ENCODE measurements at places on chromosomes 3 and 15. TPM values are rescaled to one million over a fixed set of nuclear protein-coding genes. Genes with fewer than 3 reads are reported as not detected.

PDE8A gene
- total RNA-seq: 27.8 TPM

USP19 gene
- total RNA-seq: 98.4 TPM

PLSCR5 gene
- total RNA-seq: not detected

EXD1 gene
- not detected for total RNA-seq

P2RY14 gene
- 26.7 TPM for total RNA-seq

MFGE8 gene
- total RNA-seq: 127 TPM

ANKRD63 gene
- total RNA-seq: 1.6 TPM

TRH gene
- not detected for total RNA-seq

NAA80 gene
- 6.4 TPM for total RNA-seq

C3orf49 gene
- not detected for total RNA-seq

HHLA2 gene
- total RNA-seq: not detected

GPR149 gene
- total RNA-seq: not detected

IL17RD gene
- total RNA-seq: 22.3 TPM

COL8A1 gene
- 16.0 TPM for total RNA-seq

DNA sequence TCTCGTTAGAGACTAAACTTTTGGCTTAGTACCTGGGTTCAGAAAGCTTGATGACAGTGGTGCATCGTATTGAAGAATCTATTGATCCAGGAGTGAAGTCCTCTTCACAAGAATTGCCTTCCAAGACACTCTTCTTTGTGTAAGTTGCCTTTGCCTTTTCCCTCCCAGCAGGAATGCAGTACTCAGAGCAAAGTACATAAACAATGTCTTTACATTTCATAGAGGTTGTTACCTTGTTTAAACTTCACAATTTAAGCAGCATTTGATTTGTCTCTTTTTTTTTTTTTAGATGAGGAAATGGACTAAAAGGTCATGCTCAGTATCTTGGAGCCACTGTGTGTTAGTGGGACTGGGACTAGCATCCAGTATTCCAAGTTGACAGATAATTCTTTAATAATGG, 9.9 kb downstream of the RAB7A start:
- no peaks in the 10 kb centered on the region for H3K27me3 ChIP-seq
- no peak overlapping the region for H3K27ac ChIP-seq
- DNase-seq: no peak
- H3K36me3 ChIP-seq: no peaks in the 10 kb centered on the region
- peaks cover 50% of the 10 kb centered on the region for H3K4me1 ChIP-seq

- DNase-seq: no peak
- H3K4me3 ChIP-seq: peak overlapping the region; percentile 37
- no peaks in the 10 kb centered on the region for H3K4me1 ChIP-seq
Measured at GRCh38 chr3:89114841-89115223, 7.4 kb downstream of the EPHA3 start.

DNA sequence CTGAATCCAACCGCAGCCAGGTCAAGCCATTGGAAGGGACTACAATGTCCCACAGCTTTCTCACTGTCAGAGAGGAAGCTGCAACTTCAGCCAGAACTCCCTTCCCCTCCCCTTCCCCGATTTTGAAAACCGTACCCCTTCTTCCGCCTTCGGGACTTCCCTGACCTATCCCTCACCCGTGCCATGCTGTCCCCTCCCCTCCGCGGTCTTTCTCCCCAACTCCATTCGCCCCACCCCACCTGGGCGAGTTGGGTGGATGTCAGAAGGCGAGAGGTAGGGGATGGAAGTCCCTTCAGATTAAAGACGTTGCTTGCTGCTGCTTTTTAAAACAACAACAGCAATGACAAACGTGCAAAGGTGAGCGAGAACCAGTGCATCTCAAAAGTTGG, 723 bp downstream of the CPNE4 start:
- no peak overlapping the region for H3K4me3 ChIP-seq
- peaks cover 46% of the 10 kb centered on the region for H3K27me3 ChIP-seq
- DNase-seq: no peak
- H3K36me3 ChIP-seq: no peaks in the 10 kb centered on the region
- no peaks in the 10 kb centered on the region for H3K4me1 ChIP-seq

- no peaks in the 10 kb centered on the region for H3K36me3 ChIP-seq
- no peak for DNase-seq
- no peak overlapping the region for H3K4me3 ChIP-seq
- H3K27me3 ChIP-seq: no peaks in the 10 kb centered on the region
- H3K27ac ChIP-seq: peak overlapping the region; percentile 55
- H3K4me1 ChIP-seq: no peaks in the 10 kb centered on the region
Measured at GRCh38 chr3:73561494-73561893, 63.2 kb downstream of the PDZRN3 start.

GRCh38 chr15:60563539-60564404, 84.8 kb upstream of the ICE2 start:
- H3K4me3 ChIP-seq: no peak overlapping the region
- no peaks in the 10 kb centered on the region for H3K27me3 ChIP-seq
- no peaks in the 10 kb centered on the region for H3K4me1 ChIP-seq
- no peaks in the 10 kb centered on the region for H3K36me3 ChIP-seq

DNA sequence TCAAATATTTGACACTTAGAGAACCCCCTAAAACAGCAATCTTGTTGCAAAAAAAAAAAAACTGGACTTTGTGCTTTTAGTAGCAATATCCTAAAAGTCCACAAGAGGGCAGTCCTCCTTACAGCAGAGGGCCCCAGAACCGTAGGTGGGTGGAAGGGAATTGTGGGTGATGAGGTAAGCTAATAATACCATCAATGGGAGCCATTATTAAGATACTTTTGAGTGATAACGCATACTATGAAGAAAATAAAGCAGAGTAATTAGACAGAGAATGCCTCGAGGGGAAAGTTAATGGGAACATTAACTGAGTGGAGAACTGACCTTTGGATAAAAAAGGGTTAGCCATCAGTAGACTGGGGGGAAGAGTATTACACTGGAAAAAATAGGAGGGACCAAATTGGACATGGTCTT, 229.9 kb downstream of the THRB start:
- H3K4me1 ChIP-seq: peaks cover 42% of the 10 kb centered on the region
- H3K36me3 ChIP-seq: no peaks in the 10 kb centered on the region
- no peak for DNase-seq
- H3K4me3 ChIP-seq: no peak overlapping the region
- no peak overlapping the region for H3K27ac ChIP-seq

- peaks cover 56% of the 10 kb centered on the region for H3K27me3 ChIP-seq
- H3K4me3 ChIP-seq: peak overlapping the region; percentile 27
- H3K4me1 ChIP-seq: peaks cover 36% of the 10 kb centered on the region
- H3K27ac ChIP-seq: no peak overlapping the region
- no peaks in the 10 kb centered on the region for H3K36me3 ChIP-seq
- DNase-seq: no peak
Measured at GRCh38 chr3:138950006-138950644, 3.1 kb downstream of the FOXL2NB start.

GRCh38 chr3:80606073-80606472, 838.3 kb upstream of the ROBO1 start:
- no peak for DNase-seq
- no peak overlapping the region for H3K27ac ChIP-seq
- H3K36me3 ChIP-seq: no peaks in the 10 kb centered on the region

- H3K27ac ChIP-seq: no peak overlapping the region
- H3K36me3 ChIP-seq: no peaks in the 10 kb centered on the region
- H3K27me3 ChIP-seq: no peaks in the 10 kb centered on the region
- no peak overlapping the region for H3K4me3 ChIP-seq
- no peaks in the 10 kb centered on the region for H3K4me1 ChIP-seq
Measured at GRCh38 chr3:24161841-24162240, 216.8 kb downstream of the NR1D2 start.

DNA sequence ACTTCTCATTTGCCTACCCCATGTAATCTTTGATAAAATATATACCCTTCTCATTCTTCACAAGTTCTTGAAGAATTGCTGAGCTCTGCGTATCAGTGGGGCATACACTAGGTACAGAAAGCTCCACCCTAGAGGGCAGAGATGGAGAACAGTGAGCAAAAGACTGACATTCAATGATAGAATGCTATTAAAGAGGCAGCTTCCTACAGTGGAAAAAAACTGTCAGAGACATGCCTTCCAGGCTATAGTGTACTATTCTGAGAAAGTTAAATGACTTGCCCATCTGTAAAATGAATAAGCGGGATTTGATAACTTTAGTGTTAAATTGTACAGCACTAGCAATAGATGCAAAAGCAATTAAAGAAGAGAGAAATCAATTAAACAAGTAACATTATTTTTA, 172.8 kb downstream of the SUCNR1 start:
- no peaks in the 10 kb centered on the region for H3K27me3 ChIP-seq
- peaks cover 5% of the 10 kb centered on the region for H3K4me1 ChIP-seq
- no peak for DNase-seq
- H3K27ac ChIP-seq: no peak overlapping the region
- H3K4me3 ChIP-seq: no peak overlapping the region
- H3K36me3 ChIP-seq: no peaks in the 10 kb centered on the region

DNA sequence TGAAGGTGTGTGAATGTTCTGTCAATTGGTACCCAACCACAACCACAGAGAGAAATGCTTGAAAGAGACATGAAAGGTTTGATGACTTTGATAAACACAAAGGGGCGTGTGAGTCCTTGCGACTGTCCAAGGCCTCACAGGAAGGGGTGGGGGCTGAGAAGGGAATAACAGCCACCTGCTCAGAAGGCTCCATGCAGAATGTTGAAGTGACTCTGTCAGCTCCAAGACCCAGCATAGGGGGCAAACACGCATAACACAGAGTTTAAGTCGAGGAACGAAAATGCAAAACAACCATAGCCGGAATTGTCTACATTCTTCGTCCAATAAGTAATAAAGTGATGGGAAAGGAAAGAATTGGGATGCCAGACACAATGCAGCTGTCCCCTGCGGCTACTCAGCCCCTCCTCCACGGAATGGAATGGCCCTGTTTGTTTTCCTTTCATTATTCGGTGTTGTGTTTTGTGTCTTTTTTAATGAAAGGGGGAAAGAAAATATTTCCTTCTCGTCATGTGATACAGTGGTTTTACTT, 19.9 kb downstream of the TMEM212 start:
- no peak for DNase-seq
- H3K36me3 ChIP-seq: no peaks in the 10 kb centered on the region
- no peak overlapping the region for H3K4me3 ChIP-seq
- H3K4me1 ChIP-seq: peaks cover 12% of the 10 kb centered on the region

GRCh38 chr3:105187344-105187743, 179.4 kb upstream of the ALCAM start:
- H3K36me3 ChIP-seq: no peaks in the 10 kb centered on the region
- H3K4me3 ChIP-seq: no peak overlapping the region
- no peak for DNase-seq
- no peaks in the 10 kb centered on the region for H3K4me1 ChIP-seq

GRCh38 chr3:128182656-128183055, 29.4 kb downstream of the EEFSEC start:
- H3K4me3 ChIP-seq: no peak overlapping the region
- no peak for DNase-seq
- no peaks in the 10 kb centered on the region for H3K36me3 ChIP-seq

DNA sequence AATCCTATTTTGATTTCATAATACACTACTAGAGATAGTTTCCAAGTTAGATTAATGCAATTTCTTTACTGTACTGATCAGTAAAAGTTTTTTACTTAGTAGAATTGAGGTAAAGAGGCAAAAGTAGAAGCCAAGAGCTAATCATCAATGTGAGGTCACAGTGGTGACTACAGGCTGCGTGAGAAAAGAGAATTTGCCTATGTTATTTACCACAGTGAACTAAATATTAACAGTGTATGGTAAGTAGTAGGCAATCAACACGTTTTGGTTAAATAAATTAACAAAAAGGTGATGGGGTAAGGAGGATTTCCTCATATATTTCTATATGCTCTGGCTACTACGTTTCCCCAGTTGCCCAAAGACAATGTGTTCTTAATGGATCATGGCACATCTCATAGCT, 202.2 kb upstream of the CMC1 start:
- no peak overlapping the region for H3K27ac ChIP-seq
- H3K4me1 ChIP-seq: no peaks in the 10 kb centered on the region
- no peaks in the 10 kb centered on the region for H3K36me3 ChIP-seq
- H3K27me3 ChIP-seq: no peaks in the 10 kb centered on the region
- DNase-seq: no peak

DNA sequence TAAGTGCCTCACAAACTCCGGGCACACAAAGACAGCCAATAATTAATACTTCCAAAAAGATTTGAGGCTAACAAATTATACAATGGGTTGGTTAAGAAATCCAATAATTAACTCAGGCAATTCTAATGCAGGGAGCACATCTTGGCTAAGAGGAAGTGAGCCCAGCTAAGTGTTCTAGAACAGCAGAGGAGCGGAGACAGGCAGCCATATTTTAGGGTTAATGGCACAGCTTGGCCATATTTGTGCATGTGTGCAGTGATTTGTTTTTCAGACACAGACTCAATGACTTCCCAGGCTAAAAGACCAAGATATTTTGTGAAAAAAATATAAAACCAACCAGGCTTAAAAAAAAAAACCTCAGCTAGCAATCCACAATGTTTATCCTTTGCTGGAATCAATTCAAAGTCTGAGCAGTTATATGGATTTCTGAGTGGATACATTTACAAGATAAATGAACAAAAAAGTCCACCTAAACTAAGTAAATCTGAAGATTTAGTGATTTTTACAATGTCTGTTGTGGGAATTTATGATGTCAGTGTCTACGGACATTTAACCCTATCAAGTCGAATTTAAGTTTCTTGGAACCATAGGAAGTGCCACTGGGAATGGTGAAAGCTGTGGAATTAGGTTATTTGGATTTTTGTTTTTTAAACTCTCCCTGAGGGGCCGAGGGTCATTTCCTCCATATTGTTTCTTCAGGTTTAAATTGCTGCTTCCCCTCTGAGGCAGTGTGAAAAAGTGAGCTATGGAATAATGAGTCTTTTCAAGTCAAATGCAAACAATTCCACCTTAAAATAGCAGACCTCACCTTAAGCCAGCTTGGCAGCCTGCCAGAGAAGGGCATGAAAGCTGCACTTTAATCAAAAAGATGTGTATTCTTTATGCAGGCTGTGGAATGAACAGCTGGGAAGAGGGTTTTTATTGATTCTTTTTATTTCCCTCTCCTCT, 413.7 kb upstream of the TBL1XR1 start:
- DNase-seq: no peak
- H3K4me1 ChIP-seq: no peaks in the 10 kb centered on the region
- H3K36me3 ChIP-seq: no peaks in the 10 kb centered on the region
- no peak overlapping the region for H3K27ac ChIP-seq

GRCh38 chr3:114622001-114622400, 328.2 kb downstream of the TIGIT start:
- H3K4me1 ChIP-seq: no peaks in the 10 kb centered on the region
- H3K27me3 ChIP-seq: no peaks in the 10 kb centered on the region
- no peak overlapping the region for H3K4me3 ChIP-seq
- DNase-seq: no peak
- peak overlapping the region; percentile 94 for H3K27ac ChIP-seq
- H3K36me3 ChIP-seq: no peaks in the 10 kb centered on the region

DNA sequence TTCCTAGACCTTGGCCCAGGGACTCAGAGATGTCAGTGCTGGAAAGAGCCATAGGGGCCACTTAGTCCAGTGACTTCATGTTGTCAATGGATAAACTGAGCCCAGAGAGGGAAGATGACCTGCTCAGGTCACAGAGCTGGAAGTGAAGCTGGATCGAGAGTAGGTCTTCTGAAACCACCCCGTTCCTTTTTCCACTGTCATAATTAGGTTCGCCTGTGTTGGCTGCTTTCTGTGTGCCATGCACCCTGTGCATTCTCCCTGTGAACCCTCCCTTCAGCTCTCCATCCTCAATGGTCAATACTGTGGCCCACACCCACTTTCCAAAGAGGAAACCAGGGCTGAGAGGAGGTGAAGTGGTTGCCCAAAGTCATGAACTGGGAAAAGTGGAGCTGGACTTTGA, 74.8 kb downstream of the CCR1 start:
- H3K4me1 ChIP-seq: no peaks in the 10 kb centered on the region
- no peak for DNase-seq
- H3K36me3 ChIP-seq: no peaks in the 10 kb centered on the region
- H3K27me3 ChIP-seq: no peaks in the 10 kb centered on the region
- H3K4me3 ChIP-seq: no peak overlapping the region

- no peak overlapping the region for H3K4me3 ChIP-seq
- no peaks in the 10 kb centered on the region for H3K36me3 ChIP-seq
- no peak for DNase-seq
- H3K27ac ChIP-seq: no peak overlapping the region
- H3K27me3 ChIP-seq: no peaks in the 10 kb centered on the region
Measured at GRCh38 chr15:87345961-87346360, 910.6 kb downstream of the NTRK3 start.
